Brain microvascular endothelial cell (primary cell): ENCODE measurements at places on chromosomes 1 and 21.

DNA sequence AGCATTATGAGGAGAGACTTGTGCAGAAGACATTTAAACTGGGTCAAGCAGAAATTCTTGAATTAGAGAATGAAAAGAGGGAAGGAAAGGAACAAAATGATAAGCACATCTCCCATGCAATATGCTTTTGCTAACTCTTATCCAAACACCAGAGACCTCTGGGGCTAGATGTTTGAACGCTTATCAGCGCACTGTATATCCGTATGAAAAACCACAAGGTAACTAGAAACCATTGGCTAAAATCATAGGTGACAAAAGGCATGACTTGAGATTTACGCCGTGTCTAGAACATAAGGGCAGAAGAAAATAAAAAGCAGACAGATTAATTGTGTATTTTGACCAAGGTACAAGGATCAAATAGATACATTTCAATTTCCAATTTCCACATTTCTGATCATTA, 38.0 kb upstream of the TIAM1 start:
- DNase-seq = no peak

DNA sequence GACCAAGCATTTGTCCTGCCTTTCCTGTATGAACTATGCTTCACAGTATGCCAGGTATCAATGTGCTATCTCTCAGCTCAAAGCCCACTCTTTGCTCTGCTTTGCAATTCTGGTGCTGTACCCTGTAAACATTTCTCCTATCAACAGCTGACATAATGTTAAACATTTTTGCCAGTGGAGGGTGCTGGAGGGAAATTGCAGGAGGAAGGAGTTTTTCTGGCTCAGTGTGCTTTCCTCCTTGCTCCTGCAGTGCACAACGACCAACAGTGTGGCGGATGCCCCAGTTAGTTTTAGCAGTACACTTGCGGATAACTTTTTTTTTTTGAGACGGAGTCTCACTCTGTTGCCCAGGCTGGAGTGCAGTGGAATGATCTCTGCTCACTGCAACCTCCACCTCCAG, 67.1 kb upstream of the PTGFRN start:
- no peak for DNase-seq

DNA sequence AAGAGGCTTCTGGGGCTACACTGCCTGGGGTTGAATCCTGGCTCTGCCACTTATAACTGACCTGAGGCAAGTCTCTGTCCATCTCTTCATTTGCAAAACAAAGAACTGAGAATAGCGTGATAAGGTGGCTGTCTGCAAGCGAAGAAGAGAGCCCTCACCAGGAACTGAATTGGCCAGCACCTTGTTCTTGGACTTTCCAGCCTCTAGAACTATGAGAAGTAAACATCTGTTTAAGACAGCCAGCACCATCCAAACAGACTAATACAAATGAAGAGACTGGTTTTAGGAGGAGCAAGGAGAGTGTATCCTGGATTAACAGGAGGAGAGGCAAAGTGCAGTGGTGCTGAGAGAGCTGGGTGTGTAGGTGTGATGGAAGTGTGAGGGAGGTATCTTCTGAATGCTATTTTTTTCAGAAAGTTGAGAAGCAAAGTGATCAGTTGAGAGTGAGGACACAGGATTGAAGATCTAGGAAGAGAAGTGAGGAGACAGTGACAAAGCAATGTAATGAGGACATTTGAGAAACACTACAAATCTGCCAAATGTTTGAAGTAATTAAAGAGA, 59.3 kb downstream of the CD58 start:
- no peak for DNase-seq

GRCh38 chr1:12047120-12047876, 15.8 kb upstream of the TNFRSF8 start:
- DNase-seq = peak; percentile 25

GRCh38 chr1:88029899-88030298, 654.2 kb upstream of the PKN2 start:
- no peak for DNase-seq

GRCh38 chr1:204962742-204963632, 80.0 kb upstream of the CNTN2 start:
- DNase-seq = no peak

DNA sequence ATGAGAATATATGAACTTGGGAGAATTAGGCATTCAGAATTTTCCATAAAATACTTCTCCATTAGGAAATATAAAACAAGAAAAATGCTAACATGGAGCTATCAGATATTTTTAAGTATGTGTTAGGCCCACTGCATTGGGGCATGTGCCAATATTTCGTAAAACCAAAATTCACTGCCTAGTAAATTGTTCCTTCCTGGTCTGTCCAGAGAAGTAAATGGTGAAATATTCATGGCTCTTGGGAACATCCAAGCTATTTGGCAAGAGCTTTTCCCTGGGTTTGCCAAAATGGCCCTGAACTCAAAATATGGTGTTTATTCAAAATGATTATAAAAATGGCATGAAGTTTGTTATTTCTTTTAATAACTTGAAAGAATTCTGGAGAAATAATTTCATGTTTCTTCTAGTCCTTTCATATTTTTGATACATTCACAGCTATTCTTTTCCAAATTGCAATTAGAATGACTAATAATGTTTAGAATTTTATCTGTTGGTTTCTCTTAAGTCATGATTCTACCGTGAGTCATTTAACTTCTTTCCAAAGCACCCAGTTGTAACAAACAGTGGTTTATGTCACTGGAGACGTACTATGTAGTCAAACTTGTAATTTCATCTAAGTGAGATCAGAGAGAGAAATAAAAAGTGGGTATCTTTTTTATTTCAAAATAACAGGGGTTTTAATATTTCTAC, 25.7 kb upstream of the SLC19A2 start:
- DNase-seq = peak; percentile 46

GRCh38 chr1:55051621-55052020, 12.3 kb downstream of the PCSK9 start:
- DNase-seq = no peak

GRCh38 chr1:181202986-181203555, 114.6 kb downstream of the IER5 start:
- DNase-seq = no peak

DNA sequence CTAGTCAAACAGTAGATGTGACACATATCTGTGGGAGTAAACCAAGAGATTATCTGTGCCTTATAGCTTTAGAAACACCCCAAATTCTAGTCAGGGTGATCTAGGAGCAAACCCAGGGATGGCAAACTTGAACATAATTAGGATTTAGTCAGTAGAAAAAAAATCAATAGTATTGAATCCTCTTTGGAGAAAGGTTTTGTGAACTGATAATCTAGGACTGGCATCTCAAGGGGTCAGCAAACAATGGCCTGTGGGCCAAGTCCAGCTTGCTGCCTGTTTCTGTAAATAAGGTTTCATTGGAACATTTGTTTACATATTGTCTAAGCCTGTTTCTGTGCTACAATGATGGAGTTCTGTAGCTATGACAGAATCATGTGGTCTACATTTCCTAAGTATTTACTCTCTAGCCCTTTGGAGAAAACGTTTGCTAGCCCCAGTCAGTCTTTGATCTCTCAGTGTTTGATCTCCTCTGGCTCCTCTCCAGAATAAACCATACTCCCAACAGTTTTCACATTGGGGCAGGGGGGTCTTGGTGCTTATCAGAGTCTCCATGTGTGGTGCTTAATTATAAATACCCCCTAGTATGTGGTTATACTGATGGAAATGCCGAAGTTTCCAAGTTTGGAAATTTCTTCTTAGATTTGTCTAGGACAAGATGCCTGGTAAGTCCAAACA, 385.8 kb downstream of the NTNG1 start:
- DNase-seq = no peak
